ENCODE measurements at places on chromosomes 12 and 14. TPM values are rescaled to one million over a fixed set of nuclear protein-coding genes. Genes with fewer than 3 reads are reported as not detected.

The GPR135 gene
- 0.38 TPM for total RNA-seq

The CLBA1 gene
- total RNA-seq, result 3.3 TPM

The GLT8D2 gene
- 1.4 TPM for total RNA-seq

The GRIN2B gene
- total RNA-seq, result under 0.01 TPM

The SCNN1A gene
- total RNA-seq, result 0.61 TPM

The TMED8 gene
- 10.0 TPM for total RNA-seq

The ERP27 gene
- total RNA-seq, result 1.3 TPM

The SART3 gene
- 45.2 TPM for total RNA-seq

The TAS2R50 gene
- 0.47 TPM for total RNA-seq

The P2RX7 gene
- total RNA-seq, result 1.7 TPM

The IL26 gene
- not detected for total RNA-seq

The MFAP5 gene
- total RNA-seq, result 7.5 TPM

The SNRNP35 gene
- 23.1 TPM for total RNA-seq

The SYT1 gene
- 1.5 TPM for total RNA-seq

The KLHDC1 gene
- total RNA-seq, result 3.9 TPM

The ANO2 gene
- 0.57 TPM for total RNA-seq

The POTEM gene
- not detected for total RNA-seq

The LMNTD1 gene
- not detected for total RNA-seq

The AGAP2 gene
- total RNA-seq, result 14.4 TPM

The CRY1 gene
- total RNA-seq, result 19.9 TPM

The ARG2 gene
- 2.4 TPM for total RNA-seq

The GDF3 gene
- total RNA-seq, result 0.24 TPM

The ARHGAP5 gene
- 64.1 TPM for total RNA-seq

The TC2N gene
- total RNA-seq, result 42.5 TPM

The ZNF664 gene
- total RNA-seq, result 26.0 TPM

The RBMS2 gene
- total RNA-seq, result 3.2 TPM

The KRT71 gene
- total RNA-seq, result 0.57 TPM

The CMA1 gene
- total RNA-seq, result 0.28 TPM

The TEX22 gene
- 0.85 TPM for total RNA-seq

The SPTB gene
- total RNA-seq, result 1.8 TPM

The MTHFD1 gene
- 38.3 TPM for total RNA-seq

The CAPZA3 gene
- not detected for total RNA-seq

The PIANP gene
- 0.09 TPM for total RNA-seq

The GLS2 gene
- 1.0 TPM for total RNA-seq

The DNAH10 gene
- total RNA-seq, result 0.47 TPM

Measured in thymus (tissue), 14 donors.